ENCODE measurements at places on chromosomes 11 and 22.

DNA sequence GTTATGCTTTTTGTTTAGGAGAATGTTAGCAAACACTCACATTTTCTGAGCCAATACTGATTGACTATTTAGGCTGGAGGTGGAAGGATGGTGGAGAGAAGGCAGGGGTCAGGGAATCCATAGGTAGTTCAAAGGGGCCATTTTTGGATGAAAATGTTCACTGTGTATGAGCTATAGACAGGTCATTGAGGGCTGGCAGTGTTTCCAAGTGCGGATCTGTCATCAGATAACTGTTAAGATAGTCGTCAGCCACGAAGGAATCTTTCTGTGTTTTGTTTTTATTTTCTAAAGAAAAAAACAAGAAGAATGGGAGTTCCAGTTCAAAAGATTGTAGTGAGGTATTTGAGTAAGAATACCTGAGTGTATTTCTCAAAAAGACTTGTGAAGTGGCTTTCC, 3.1 kb downstream of the KCNJ5 start:
- peaks cover 14% of the 10 kb centered on the region for H3K4me1 ChIP-seq
- DNase-seq: no peak
- H3K36me3 ChIP-seq: no peaks in the 10 kb centered on the region
- H3K4me3 ChIP-seq: no peak overlapping the region
- no peak overlapping the region for H3K27ac ChIP-seq

DNA sequence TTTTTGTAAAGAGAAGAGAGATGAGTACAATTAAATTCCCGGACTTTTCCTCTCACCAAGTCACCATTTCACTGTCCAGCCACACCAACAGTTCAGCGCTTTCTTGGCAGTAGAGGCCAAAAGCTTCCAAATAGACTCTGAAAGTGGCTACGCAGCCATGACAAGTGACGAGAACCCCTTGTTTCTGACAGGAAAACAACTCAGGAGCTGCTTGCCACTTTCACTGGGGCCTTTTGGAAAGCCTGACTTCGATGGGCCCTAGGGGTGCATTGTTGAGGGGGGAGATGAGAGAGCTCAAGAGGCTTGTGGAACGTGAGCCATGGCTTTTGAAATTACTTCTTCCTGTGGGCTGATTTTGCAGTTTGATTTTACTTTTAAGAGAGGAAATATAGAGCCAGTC, 422.1 kb upstream of the FAT3 start:
- no peaks in the 10 kb centered on the region for H3K27me3 ChIP-seq
- no peak overlapping the region for H3K4me3 ChIP-seq
- H3K27ac ChIP-seq: no peak overlapping the region
- no peak for DNase-seq

GRCh38 chr22:39414377-39414776, 14.8 kb downstream of the TAB1 start:
- H3K36me3 ChIP-seq: peaks cover 10% of the 10 kb centered on the region
- peaks cover 19% of the 10 kb centered on the region for H3K4me1 ChIP-seq
- DNase-seq: no peak
- H3K27ac ChIP-seq: no peak overlapping the region

DNA sequence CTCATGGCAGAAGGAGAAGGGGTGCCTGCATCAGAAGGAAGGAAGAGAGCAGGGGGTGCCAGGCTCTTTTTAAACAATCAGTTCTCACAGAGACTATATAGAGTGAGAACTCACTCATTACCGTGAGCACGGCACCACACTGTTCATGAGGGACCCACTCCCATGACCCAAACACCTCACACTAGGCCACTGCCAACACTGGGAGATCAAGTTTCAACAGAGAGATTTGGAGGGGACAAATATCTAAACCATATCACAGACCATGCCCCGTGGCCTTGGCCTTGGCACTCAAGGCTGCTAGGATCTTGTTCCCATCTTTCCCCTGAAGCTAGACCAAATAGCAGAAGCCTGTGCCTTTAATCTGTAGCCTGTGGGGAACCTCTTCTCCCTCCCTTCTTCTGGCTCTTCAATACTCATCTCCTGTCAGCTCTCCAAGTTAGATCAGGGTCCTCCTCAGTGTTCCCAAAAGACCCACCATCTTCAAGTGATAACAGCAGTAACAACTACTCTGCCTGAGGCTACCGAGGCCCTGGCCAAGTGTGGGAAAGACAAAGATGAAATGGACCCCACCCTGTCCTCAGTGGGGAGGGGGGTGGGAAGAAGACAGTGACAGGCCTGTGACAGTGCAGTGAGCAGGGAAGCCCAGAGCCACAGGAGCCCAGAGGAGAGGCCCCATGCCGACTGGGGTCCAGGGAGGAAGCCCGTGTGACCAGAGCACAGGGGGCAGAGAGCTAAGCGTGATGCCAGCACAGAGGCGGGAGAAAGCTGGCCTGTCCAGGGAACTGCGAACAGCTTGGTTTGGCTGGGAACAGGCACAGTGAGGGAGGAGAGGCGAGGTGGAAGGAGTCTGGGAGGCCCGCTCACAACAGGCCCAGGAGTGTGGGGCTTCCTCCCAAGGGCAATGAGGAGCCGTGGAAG, 72.6 kb downstream of the MYO7A start:
- H3K27ac ChIP-seq: no peak overlapping the region
- no peak for DNase-seq
- H3K4me3 ChIP-seq: no peak overlapping the region
- no peaks in the 10 kb centered on the region for H3K36me3 ChIP-seq

DNA sequence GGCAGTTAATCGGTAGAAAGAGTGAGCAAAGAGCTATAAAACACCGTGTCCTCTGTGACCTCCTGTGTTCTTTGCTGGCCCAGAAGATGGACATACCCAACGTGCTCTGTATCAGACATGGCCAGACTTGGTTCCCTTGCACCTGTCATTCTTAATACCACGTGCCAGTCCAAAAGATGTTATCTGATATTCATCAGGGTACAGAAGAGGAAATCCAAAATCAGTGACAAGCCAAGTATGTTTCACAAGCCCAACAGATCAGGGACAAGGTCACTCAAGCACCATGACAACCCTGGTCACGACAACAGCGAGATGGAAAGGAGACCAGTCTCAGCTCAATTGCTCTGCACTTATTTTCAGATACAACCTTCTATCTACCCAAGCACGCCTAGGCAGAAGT, 3.4 kb downstream of the LRP4 start:
- no peak overlapping the region for H3K27ac ChIP-seq
- peaks cover 21% of the 10 kb centered on the region for H3K4me1 ChIP-seq
- H3K36me3 ChIP-seq: no peaks in the 10 kb centered on the region
- no peak overlapping the region for H3K4me3 ChIP-seq
- no peak for DNase-seq

Measured in memory B cell (primary cell).